ENCODE measurements at places on chromosomes 2 and 18.
A peak's percentile ranks its signal among the peaks of the same experiment; 100 is the strongest.

DNA sequence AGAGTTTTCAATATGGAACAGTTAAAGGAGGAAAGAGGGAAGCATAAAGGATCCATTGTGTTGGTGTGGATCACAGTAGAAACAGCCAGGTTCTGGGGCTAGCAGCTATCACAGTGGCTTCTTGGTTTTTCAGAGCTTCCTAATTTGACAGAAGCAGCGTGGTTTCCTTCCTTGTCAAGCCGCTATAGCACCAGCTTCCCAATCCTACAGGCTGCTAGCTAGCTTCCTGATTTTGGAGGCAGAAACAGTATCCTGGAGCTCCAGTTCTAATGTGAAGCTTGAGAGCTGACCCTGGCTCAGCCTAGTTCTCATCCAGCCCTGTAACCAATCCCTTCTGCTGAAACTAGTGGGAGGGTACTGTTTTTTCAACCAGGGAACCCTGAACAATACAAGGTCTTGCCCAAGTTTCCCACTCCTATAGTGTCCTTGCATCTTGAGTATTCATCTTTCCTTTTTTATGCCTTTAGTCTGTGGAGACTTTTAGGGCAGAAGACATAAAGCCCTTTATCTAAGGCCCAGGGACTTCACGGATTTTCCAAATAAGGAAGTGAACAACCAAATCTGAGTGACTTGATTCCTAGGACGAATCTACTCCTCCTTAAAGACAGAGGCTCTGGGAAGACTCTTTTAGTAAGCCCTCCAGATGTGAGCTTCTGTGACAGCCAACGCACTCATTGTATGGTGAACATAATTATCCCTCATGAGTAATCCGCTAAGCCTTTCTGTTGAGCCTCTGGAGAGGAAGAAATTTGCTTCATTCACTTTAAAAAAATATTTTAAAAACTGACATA, 33.8 kb downstream of the CCDC93 start:
- no peak for DNase-seq

GRCh38 chr2:38608755-38609154, 6.0 kb upstream of the HNRNPLL start:
- DNase-seq, result no peak

DNA sequence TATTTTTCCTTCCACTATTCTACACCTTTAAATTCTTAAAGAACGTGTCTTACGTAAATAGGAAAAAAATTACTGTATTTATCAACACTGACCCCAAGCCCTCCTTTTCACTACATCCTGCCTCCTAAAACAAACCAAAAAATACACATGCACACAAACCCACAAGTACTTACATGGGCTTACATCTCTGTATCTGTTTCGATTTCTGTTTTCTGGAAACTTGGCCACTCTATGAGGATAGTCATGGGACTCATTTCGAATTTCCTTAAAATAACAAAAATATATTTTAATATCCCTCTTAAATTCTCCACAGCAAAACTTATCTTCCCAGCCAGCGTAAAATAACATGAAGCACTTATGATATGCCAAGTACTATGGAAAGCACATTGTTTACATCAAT, 25.0 kb downstream of the PTPN2 start:
- no peak for DNase-seq

- no peak for DNase-seq
Observed at GRCh38 chr2:239293775-239294430, 106.9 kb downstream of the HDAC4 start.

GRCh38 chr2:223880796-223881195, 43.4 kb upstream of the AP1S3 start:
- no peak for DNase-seq

DNA sequence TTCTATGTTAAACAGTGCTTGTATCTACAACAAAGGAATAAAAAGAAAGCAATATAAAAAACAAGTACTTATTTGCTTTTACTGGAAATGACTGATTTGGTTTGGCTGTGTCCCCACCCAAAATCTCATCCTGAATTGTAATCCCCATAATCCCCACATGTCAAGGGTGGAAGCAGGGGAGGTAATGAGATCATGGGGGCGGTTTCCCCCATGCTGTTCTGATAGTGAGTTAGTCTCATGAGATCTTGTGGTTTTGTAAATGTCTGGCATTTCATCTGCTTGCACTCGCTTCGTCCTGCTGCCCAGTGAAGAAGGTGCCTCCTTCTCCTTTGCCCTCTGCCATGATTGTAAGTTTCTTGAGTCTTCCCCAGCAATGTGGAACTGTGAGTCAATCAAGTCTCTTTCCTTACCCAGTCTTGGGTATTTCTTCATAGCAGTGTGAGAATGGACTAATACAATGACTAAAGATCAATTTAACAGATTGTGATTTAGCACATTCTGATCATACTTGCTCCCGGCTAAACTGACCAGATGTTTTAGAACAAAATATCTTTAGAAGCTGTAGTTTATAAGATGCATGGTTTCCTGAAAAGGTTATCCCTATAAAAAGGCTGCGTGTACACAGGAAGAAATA, 19.9 kb downstream of the PTH2R start:
- DNase-seq, result no peak

DNA sequence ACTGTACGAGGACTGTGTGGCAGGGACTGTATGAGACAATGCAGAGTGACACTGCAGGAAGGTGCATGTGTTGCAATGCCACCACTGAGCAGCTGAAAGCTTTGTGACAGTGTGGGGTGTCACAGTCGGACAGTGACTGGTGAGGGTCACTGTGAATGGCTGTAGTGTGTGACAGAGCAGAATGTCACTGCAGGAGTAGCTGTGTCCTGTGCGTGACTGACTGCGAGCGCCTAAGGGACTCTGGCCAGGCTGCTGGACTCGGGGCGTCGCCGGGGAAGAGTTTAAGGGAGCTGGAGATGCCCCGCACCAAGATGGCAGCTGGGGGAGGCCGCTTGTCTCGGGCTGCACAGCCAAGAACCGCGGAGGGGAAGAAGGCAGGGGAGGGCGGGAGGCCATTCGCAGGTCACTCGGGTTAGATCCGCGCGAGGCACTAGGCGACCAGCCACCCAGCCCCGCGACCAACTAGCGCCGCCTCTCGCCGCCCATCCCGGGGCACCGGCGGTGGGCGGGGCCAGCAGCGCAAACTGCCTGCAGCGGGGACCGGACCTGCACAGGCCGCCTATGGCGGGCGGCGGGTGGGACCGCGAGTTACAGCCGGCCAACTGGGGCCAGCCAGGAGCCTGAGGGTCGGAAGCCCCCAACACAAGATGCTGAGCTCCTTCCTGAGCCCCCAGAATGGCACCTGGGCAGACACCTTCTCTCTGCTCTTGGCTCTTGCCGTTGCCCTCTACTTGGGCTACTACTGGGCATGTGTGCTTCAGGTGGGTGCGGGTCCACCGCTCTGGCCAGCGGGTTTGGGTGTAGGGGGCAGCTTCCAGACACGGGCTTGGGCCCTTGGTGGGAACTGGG, at the start of gene ABHD1:
Gene ABHD1 (plus strand): TSS at position 514 of the 849 bp plus-strand sequence. CDS start 134 bp downstream, at position 648.
- peak; percentile 72 for DNase-seq

GRCh38 chr2:96305979-96306308, 598 bp upstream of the SNRNP200 start:
- DNase-seq, result peak; percentile 55

DNA sequence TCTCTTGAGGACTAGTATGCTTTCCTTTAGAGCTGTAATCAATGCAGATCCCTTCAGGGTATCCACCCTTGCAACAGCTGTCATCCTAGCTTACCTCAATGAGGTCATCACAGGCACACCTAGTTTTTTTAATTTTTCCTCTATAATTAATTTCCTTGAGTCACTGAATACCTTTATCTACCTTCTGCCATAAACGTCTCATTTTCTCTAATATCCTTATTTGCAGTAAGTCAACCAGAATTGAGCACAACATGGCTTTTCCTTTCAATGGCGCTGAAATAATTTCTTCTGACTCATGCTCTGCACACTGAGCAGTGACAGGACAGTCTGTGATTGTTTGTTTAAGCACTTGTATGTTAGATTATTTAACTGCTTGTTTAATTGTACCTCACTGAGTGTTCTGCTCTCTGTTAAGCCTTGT, 49.4 kb downstream of the ETAA1 start:
- DNase-seq, result peak; percentile 87

GRCh38 chr2:159226059-159226461, 60.4 kb downstream of the WDSUB1 start:
- peak; percentile 96 for DNase-seq

DNA sequence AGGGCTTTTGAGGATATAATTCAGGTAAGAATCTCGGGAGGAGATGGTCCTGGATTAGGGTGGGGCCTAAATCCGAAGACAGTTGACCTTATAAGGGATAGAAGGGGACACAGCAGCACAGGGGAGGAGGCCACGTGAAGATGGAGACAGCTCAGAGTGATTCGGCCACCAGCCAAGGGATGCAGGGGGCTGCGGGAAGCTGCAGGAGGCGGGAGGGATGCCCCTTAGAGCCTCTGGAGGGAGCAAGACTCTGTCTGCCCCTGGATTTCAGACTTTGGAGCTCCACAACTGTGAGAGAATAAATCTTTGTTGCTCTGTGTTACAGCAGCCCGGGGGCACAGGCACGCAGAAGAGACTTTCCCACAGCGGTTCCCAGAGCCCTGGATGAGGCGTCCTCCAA, 143.7 kb downstream of the ASB1 start:
- DNase-seq, result no peak

GRCh38 chr2:37672104-37672869, 845 bp upstream of the CDC42EP3 start:
- DNase-seq, result peak; percentile 94

GRCh38 chr18:44541159-44541558, 139.5 kb upstream of the SETBP1 start:
- no peak for DNase-seq

DNA sequence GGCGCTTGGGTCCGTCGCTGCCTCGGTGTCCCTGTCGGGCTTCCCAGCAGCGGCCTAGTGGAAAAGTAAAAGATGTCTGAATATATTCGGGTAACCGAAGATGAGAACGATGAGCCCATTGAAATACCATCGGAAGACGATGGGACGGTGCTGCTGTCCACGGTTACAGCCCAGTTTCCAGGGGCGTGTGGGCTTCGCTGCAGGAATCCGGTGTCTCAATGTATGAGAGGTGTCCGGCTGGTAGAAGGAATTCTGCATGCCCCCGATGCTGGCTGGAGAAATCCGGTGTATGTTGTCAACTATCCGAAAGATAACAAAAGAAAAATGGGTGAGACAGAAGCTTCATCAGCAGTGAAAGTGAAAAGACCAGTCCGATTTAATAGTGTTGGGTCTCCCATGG, 8.0 kb downstream of the HES6 start:
- DNase-seq, result no peak

DNA sequence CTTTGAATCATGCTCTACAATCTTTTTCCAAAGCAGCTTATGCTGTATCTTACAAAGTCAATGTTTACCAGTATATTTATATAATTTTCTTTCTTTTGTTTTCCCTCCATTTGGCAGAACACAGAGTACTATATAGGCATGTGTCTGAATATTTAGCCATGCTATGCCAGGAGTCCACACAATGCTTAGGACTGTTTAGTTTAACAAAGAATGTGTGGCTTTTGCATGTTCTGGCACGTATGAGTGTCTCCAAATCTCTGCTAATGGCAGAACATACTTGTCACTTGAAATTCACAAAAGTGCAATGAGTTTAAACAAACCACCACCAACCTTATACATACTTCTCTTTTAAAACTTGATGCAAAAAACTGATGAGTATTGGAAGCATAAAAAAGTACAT, 268.0 kb downstream of the NR4A2 start:
- no peak for DNase-seq

GRCh38 chr2:159963700-159964099, 98.7 kb downstream of the PLA2R1 start:
- no peak for DNase-seq

GRCh38 chr2:156818944-156819343, 382.8 kb downstream of the GPD2 start:
- peak; percentile 14 for DNase-seq

GRCh38 chr18:51654488-51655326, 457.2 kb upstream of the MEX3C start:
- no peak for DNase-seq

GRCh38 chr18:12315490-12315889, 7.4 kb downstream of the TUBB6 start:
- DNase-seq, result no peak

DNA sequence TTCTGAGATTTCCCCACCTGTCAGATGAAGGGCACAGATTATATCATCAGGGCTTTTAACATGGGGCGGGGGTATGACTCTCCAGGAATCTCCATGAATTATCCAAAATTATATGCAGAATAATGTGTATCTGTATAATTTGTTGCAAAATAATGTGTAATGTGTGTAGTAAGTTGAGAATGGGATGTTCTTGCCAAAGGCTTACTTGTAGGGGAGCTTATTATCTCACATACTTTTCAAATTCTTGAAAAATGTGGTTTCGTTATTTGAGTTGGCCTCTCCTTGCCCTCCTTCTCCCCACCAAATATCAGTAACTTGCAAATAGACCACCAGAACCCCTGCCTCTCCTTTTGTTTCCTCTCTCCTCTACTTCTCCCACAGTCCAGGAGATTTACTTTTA, 35.6 kb downstream of the UBR3 start:
- no peak for DNase-seq

All from DMS53 (cell line).